Activated CD4-positive, CD25-positive, alpha-beta regulatory T cell treated with anti-CD3 and anti-CD28 coated beads, Interleukin-2, amount 50 U/mL, for 16 hours (primary cell): ENCODE measurements at places on chromosomes 3 and 15.

GRCh38 chr3:138877226-138877625 lies 42.5 kb upstream of the PIK3CB start:
- DNase-seq: no peak

DNA sequence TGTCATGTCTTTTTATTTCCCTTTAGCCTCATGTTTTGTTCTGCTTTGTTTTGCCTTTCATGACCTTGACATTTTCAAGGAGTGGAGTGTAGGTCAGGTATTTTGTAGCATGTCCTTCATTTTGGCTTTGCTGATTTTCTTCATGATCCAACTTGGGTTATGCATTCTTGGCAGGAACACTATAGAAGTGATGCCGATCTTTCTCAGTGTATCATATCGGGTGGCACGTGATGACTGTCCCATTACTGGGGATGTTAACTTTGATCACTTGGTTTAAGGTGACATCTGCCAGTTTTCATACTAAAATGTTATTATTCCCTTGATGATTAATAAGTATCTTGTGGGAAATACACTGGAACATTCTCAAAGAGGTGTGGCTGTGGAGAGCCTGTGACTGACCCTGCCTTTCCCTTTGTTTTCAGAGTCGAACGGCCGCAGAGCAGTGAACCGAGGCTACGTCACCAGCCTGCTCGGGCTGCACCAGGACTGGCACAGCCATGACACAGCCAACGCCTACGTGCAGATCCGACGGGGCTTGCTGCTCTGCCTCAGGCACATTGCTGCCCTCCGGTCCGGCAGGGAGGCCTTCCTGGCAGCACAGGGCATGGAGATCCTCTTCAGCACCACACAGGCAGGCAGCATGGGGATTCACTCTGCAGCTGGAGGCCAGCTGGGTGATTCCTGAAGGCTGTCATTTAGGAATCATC lies 167.7 kb downstream of the AGBL1 start:
- DNase-seq: no peak

- no peak for DNase-seq
Measured at GRCh38 chr3:184911570-184911969, 99.6 kb downstream of the VPS8 start.

- DNase-seq: no peak
Measured at GRCh38 chr3:51891242-51892039, 11.7 kb downstream of the IQCF1 start.

GRCh38 chr3:127395663-127396355 lies 108.0 kb upstream of the PRR20G start:
- DNase-seq: no peak

DNA sequence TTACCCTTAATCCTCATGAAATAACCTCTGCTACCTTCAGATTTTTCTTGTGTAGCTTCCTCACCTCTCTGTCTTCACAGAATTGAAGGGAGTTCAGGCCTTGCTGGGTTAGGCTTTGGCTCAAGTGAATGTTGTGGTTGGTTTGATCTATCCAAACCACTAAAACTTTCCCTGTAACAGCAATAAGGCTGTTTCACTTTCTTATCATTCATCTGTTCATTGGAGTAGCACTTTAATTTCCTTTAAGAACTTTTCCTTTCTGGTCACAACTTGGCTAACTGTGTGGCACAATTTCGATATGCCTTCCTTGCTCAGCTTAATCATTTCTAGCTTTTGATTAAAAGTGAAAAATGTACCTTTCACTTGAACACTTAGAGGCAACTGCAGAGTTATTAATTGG lies 129.8 kb downstream of the NR1I2 start:
- no peak for DNase-seq

DNA sequence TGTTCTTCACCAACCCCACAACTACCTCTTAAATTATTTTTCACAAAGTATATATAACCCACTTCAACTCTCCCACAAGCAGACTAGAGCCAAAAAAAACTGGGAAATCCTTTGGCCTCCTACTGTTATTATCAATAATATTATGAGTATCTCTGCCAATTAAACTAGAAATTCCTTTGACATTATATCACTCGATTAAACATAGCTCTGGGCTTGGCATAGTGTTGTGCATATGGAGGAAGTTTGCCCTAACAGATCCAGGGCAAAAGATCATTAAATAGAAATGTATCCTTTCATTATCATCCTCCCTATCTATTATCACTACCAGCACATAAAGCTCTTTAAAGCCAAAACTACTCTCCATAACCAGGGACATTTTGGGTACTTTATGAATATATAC lies 74.9 kb downstream of the OSBPL10 start:
- DNase-seq: no peak

DNA sequence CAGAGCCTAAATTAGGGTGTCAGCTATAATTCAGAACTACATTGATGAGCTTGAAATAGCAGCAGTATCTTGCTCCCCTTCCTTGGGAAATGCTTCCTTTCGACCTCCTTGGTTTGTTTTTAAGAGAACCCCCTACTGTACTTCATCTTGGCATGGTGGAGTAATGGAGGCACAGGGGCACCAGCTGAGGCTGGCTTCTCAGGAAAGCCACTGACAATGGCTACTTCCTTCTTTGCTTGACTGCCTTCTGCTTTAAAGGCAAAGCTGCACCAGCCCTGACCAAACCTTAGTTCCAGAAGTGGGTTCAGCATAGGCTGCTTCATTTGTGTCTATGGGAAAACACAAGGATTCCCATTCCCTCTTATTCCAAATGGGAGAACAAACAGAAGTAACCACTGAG lies 1.5 kb upstream of the FBXL22 start:
- DNase-seq: no peak

DNA sequence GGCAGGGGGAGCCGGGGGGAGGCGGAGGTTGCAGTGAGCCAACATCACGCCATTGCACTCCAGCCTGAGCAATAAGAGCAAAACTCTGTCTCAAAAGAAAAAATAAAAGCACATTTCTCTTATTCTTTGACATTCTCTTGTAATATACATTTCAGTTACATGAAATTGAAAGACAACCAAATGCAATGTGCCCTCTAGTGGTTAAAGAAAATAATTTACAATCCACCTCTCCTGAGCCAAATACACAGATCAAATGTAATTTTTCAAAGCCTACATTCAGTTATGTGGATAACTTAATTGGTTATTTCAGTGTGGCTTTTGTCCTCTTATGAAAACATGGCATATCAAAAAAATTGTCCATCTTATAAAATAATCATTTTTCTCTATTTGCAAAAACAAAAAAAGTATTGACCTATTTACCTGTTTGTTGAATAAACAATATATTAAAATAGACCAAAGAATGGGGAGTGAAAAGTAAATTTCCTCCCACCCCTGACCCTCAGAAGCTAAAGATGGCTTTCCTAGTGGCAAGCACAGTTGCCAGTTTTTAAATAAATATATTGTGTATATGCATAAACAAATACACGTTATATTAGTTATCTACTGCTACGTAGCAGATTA lies 14.2 kb upstream of the U2SURP start:
- DNase-seq: no peak

GRCh38 chr3:119015942-119016341 lies 18.7 kb downstream of the IGSF11 start:
- no peak for DNase-seq

- no peak for DNase-seq
Measured at GRCh38 chr15:91140601-91141000, 40.5 kb downstream of the SV2B start.

DNA sequence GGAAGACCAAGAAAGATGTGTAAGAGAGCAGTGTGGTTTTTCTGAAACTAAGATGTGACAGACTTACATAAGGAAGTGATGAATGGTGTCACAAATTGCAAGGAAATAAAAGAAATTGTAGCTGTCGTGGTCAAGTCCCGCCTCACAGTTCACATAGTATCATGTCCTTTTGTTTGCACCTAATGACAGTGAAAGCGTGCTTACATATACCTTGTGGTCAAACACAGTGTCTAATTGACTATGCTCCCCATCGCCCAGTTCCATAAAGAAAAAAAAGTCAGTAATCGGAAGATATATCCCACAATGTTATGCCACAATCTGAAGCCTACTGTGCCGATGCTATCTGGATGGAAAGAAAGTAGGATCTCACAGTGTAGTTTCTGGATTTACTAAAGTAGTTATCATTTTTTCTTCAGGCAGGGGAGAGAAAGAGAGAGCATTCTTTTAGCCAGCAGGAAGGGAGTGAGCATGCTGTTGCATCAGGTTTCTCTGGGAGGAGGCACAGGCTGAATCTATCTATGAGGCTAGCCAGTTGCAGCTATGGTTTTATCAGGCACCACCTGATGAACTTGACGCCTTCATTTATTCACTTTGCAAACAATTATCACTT lies 9.8 kb upstream of the PLSCR1 start:
- DNase-seq: no peak

GRCh38 chr3:11552289-11553264 lies 91.1 kb downstream of the VGLL4 start:
- no peak for DNase-seq

- no peak for DNase-seq
Measured at GRCh38 chr3:125332504-125332903, 42.6 kb downstream of the ZNF148 start.

DNA sequence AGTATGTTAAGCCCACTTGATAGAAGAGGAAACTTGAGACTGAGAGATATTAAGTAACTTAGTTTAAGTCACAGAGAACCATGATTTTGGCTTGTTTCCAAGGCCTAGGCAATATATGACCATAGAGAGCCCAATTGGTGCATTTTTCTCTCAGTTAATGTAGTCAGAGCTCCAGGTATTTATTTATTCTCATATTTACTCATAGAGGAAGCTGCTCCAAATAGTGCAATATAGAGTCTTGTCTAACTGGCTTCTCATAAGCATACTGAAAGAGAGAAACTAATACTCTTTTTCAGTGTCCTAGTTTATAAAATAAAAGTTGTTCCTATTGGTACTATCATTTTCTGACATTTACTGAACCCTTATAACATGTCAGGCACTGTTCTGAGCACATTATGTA lies 15.2 kb downstream of the TRNT1 start:
- DNase-seq: no peak

GRCh38 chr3:2517500-2518172 lies 419.0 kb downstream of the CNTN4 start:
- DNase-seq: no peak
